ENCODE measurements at places on chromosomes 4 and X. TPM values are rescaled to one million over a fixed set of nuclear protein-coding genes. Genes with fewer than 3 reads are reported as not detected.

The NXF2 gene
- total RNA-seq, result not detected

The GIMD1 gene
- not detected for total RNA-seq

The RAB33A gene
- 3.8 TPM for total RNA-seq

The LINC00632 gene
- total RNA-seq, result 1.7 TPM

The RBM46 gene
- 0.15 TPM for total RNA-seq

The PHF8 gene
- 15.7 TPM for total RNA-seq

The LDOC1 gene
- 6.8 TPM for total RNA-seq

The DDIT4L gene
- total RNA-seq, result 6.5 TPM
